Caki2 (cell line): ENCODE measurements at places on chromosomes 7 and 10. TPM values are rescaled to one million over a fixed set of nuclear protein-coding genes. Genes with fewer than 3 reads are reported as not detected.

Gene TUBAL3
- not detected in 2 replicates for total RNA-seq

Gene VAX1
- total RNA-seq = 0.27 and 0.67 TPM in 2 replicates

DNA sequence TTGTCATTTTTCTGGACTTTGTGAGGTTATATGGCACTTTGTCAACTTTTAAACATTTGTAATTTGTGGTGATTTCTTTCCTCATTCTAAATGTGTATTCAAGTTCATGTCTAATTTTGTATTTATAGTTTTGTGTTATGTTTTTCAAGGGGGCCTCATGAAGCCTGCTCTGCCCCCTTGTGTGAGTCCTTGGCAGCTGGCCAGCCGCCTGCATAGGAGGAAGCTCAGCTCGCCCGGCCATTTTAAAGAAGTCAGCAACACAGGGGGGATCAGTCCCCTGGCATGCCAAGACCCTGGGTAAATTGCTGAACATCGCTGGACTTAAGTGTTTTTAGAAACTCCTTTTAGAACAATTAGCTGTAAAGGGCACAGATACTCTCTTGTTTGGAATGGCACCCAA, 123.0 kb downstream of the ANLN start:
- DNase-seq = no peak

DNA sequence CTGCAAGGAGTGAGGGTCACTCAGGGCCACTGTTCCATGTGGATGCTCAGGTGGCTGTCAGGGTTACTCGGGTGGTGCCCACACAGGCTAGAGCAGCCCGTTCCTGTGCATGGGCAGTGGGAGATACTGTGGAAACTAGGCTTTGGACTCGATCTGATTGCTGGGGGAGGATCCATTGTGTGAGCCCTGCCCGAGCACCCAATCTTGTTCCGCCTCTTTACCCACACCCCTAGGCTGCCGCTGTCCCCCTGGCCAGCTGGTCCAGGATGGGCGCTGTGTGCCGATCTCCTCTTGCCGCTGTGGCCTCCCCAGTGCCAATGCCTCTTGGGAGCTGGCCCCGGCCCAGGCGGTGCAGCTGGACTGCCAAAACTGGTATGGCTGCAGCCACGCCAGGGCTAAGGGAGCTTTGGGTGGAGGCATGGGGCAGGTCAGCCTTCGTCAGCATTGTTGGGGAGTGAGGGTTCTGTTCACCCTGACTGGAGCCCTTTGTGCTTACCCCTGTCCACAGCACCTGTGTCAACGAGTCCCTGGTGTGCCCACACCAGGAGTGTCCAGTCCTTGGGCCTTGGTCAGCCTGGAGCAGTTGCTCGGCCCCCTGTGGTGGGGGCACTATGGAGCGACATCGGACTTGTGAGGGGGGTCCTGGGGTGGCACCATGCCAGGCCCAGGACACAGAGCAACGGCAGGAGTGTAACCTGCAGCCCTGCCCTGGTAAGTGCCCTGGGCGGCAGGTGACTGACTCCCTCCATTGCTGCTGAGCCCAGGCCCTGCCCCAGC, 12.4 kb upstream of the ZNF862 start:
- no peak for DNase-seq

DNA sequence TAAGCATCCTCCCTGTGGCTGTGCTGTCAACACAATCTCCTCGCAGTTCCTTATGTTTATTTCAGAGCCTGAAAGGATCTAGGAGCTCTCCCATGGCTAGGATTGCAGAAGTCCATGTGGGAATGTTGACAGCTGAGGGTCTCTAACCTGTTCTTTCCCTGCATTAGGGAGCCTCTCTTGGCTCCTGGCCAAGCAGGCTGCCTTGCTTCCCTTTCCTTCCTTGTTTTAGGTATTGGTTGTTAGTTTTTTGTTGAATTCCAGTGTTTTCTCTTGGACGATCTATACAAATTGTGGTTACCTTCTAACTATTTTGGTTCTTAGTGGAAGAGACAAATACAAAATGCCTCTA, 171.8 kb downstream of the MLLT10 start:
- no peak for DNase-seq
